ENCODE measurements at places on chromosomes 2 and 18.
A peak's percentile ranks its signal among the peaks of the same experiment; 100 is the strongest.

- no peak for DNase-seq
Observed at GRCh38 chr2:128789776-128790455, 471.2 kb upstream of the HS6ST1 start.

DNA sequence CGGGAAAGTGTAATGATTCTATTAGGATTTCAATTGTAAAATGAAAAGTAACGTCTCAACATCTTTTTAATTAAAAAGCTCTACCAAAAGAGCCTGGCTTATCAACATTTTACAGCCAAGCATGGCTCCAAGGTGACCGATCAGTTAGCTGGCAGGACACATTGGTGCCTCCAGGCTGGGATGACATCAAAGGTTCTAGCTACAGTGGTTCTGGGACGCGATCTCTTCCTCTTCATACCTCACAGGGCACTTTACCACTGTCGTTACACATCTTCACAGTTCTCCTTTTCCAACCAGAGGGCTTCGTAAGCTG lies 693 bp downstream of the ORC2 start:
- no peak for DNase-seq

- no peak for DNase-seq
Observed at GRCh38 chr2:45289997-45290709, 280.9 kb upstream of the SIX2 start.

DNA sequence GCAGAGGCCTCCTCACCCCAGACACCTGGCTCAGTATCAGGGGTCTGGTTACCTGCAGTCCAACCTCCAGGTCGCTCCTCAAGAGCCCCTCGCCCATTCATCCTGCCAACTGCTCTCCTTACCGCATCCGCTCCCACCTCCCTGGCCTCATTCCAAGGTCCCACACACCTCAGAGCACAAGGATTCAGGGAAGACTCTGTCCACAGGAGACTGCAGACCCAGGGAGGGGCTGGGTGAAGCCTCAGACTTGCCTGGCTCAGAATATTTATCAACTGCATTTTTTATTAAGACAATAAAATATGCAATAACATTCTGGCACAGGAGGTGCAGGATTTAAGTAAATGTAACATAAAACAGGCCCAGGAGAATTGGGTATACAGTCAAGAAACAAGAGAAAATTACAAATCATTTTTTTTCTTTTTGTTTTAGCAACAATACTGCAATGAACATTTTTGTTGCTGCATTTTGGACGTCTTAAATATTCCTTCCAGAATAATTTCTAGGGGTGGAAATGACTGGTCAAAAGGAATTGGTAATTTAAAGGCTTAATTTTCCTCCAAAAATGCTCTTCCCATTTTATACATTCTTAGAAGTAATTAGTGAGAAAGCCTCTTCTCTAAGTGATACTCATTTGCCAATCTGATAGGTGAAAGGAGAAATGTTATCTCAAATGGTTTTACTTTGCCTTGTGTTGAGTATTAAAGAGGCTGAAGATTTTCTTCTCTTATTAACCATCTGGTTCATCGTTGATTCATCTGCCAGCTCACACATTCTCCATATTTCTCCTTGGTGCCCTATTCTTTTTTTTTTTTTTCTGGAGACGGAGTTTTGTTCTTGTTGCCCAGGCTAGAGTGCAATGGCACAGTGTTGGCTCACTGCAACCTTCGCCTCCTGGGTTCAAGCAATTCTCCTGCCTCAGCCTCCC lies 42.5 kb downstream of the TEX44 start:
- no peak for DNase-seq

DNA sequence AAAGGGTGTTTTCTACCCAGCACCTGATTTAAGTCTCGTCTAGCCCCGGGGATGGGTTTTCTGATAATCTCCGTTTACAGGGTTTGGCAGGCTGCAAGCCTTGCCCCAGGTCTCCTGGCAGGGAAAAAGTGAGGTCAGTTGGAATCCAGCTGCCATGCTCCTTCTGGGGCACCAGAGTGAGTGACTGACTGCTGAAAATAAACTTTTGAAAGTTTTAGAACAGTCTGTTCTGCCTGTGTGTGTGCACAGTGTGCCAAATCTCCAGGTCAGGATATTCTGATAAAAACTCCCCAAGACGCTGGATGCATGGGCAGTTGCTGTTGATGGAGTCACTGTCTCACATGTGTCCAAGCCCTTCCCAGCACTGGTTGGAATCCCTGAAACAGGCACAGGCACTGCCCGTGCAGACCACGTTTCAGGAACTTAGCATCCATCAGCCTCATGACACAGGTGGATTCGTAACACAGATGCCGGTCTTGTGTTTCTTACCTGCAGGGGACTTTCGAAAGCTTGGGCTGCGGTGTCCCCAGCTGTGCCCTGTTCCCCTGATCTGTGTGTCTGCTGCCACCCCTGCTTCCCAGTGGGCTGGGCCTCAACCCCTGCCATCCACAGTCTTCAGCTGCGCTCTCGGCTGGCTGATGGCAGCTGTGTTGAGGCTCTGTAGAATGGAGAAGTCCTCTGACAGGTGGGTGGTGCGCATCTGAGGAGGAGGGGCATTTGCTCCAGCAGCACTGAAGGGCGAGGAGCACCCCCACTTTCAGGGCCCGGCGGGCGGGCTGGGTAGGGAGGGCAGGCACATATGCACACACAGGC lies 65.0 kb downstream of the SH3RF3 start:
- no peak for DNase-seq

- no peak for DNase-seq
Observed at GRCh38 chr2:27887830-27888229, 2.4 kb downstream of the RBKS start.

- DNase-seq: peak; percentile 32
Observed at GRCh38 chr2:96815326-96816126, 542 bp upstream of the CNNM3 start.

- DNase-seq: no peak
Observed at GRCh38 chr2:53913721-53914120, 54.0 kb upstream of the GPR75 start.

GRCh38 chr18:47801817-47802216 lies 128.6 kb downstream of the SMAD2 start:
- no peak for DNase-seq

DNA sequence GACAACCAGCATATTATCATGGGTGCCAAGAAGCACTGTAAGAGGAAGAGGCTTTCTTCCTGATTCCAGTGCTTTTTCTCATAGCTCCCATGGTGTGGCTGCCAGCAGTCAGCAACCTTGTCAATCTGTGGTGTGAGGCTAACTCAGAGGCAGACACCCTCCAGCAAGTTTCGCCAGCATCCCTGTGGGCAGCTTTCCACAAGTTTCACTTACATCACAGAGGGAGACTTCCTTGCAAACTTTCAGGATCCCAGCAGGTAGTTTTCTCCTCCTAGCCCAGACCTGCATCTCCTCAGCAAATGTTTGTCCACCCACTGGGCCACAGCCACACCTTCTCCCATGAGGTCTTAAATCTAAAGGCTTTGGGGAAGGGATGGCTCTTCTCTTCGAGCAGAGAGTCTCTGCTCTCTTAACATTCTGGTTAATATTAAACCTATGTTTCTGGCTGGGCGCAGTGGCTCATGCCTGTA lies 9.1 kb downstream of the DNAH7 start:
- no peak for DNase-seq

DNA sequence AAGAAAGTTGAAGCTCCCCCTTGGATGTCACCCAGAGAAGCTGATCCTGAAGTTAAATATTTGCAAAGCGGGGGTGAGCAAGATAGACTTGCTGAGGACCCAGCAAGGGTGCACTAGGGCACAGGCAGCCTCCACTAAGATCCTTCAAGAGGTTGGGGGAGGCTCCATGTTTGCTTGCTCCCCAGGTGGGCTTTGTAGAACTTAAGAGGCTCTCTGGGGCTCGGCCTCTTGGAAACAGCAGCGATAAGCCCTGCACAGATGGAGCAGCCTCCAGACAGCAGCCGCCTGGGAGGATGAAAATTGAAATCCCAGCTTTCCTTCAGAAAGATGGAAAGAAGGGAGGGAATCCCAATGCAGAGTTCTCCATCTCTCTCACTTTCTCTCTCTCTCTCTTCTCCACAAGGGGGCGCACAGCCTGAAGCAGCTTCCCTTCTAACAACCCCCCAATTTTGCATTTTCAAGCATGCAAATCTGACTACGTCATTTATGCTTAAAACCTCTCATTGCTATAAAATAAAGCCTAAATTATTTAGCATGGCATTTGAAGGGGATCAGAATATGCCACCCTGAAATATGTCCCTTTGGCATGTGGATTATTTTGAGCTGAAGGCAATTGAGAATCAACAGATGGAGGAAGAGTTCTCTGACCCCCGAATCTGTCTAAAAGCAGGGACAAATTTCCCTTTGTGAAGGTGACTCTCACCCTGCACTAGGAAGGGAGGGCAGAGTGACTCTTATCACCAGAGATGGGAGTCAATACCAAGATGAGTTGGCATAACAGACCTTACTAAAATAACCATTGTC lies 185.7 kb upstream of the KLHL29 start:
- no peak for DNase-seq

DNA sequence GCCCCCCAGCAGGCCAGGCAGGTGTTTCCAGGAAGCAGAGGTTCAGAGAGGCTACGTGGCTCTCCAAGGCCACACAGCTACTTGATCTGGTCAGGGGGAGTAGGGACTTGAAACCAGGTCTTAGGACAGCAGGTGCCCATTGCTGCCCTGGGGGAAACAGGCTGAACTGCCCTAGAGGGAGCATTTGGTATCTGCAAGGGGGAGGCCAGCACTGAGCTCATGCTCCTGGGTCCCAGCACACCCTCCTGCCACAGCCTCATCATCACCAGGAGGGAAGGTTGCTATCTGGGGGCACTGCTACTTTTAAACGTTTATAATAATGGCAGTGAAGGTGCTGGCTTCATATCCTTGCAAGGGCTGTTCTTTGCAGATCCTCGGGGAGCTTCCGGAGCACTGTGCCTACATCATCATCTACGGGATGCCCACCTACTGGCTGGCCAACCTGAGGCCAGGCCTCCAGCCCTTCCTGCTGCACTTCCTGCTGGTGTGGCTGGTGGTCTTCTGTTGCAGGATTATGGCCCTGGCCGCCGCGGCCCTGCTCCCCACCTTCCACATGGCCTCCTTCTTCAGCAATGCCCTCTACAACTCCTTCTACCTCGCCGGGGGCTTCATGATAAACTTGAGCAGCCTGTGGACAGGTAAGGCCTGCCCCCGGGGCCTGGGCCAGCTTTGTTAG lies 36.1 kb downstream of the ABCG8 start:
- DNase-seq: no peak

- DNase-seq: no peak
Observed at GRCh38 chr2:226790431-226790830, 9.2 kb downstream of the IRS1 start.

GRCh38 chr2:14423145-14423906 lies 209.2 kb upstream of the LRATD1 start:
- DNase-seq: no peak

DNA sequence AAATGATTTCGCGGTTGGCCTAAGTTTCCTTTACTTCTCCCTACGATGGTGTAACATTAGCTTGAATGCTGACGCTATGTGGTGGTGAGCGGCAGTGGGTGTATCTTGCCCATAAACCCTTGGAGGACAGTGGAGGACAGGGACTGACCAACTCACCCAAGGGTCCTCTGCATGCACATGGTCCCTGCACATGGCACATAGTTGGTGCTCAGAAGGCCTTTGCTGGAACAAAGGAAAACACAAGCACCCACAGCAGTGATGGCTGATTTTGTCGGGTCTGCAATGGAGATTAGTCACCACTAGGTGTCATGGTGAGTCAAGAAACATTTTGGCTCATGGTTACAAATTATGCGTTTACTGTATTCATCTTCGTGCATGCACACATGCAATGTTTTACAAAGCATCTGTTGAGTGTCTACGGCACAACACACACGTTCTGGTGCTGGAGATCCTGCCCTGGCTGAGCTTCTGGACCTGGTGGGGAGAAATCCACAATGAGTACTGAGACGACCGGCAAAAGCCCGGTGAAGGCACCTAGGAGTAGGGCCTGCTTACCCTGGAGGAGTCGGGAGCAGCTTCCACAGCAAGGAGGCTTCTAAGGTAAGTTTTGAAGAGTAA lies 44.0 kb downstream of the PDCL3 start:
- DNase-seq: no peak

DNA sequence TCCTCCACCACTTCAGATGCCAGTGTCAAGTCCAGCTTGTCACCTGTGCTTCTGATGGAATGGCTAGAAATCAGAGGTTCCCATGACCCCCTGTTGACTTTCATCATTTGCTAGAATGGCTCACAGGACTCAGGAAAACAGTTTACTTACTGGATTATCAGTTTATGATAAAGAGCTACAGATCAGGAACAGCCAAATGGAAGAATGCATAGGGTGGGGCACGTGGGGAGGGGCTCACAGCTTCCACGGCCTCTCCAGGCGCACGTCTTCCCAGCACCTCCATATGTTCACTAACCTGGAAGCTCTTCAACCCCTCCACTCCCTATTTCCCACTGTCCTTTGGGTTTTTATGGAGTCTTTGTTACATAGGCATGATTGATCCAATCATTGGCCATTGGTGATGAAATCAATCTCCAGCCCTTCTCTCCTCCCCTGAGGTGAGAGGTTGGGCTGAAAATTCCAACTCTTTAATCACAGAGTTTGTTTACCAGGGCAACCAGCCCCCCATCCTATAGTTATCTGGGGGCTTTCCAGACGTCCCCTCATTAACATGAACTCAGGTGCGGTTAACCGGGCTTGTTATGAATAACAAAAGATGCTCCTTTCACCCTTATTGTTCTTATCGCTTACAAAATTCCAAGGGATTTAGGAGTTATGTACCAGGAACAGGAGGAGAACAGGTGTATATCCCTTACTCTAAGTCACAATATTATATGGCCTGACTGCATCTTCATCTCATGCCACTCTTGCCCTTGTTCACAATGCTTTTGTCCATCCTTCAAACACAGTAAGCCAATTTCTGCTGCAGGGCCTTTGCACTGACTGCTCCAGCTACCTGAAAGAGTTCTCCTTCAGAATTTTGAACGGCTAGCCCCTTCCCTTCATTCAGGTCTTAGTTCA lies 35.2 kb downstream of the ANXA4 start:
- no peak for DNase-seq

- no peak for DNase-seq
Observed at GRCh38 chr2:48284621-48285212, 245.2 kb upstream of the STON1 start.

- no peak for DNase-seq
Observed at GRCh38 chr2:134682726-134683125, 36.1 kb downstream of the TMEM163 start.

- no peak for DNase-seq
Observed at GRCh38 chr2:124530203-124530602, 505.1 kb downstream of the CNTNAP5 start.

DNA sequence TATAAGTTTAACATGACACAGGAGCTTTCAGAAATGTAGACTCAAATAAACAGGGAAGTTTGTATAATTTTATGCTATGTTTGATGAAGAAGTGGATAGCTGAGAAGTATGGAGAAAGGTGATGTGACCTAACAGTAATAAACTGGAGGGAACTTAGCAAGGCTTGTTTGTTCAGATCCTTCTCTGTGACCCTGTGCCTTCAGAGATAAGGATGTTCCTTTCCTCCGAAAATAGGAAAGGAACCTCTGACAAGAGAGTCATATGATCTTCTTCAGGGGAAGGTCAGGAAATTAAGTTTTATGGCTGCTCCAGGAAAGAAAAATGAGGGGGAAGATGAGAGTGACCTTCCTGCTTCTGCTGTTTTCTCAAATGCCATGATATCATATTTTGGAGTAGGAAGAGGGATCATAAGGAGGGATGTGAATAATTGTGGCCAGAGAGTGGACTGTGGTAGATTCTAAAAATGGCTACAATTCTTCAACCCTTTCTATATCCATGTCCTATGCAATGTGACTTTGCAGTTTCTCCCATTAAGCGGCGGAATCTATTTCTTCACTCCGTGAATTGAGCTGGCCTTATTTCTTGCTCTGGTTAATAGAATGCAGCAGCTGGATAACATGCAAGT lies 8.5 kb upstream of the C2orf69 start:
- DNase-seq: no peak

All from breast epithelium (tissue), 4 donors.